Umbilical cord (tissue), 2 donors: ENCODE measurements at places on chromosomes 6 and 20. TPM values are rescaled to one million over a fixed set of nuclear protein-coding genes. Genes with fewer than 3 reads are reported as not detected.

Gene ADTRP
- total RNA-seq = 2.2 TPM

- DNase-seq = peak; percentile 66
Measured at GRCh38 chr20:46349035-46349741, 40.9 kb upstream of the CDH22 start.

- peak; percentile 71 for DNase-seq
Measured at GRCh38 chr6:107493158-107494057, 3.5 kb downstream of the SOBP start.

- DNase-seq = no peak
Measured at GRCh38 chr6:107152638-107153430, 37.5 kb upstream of the BEND3 start.

DNA sequence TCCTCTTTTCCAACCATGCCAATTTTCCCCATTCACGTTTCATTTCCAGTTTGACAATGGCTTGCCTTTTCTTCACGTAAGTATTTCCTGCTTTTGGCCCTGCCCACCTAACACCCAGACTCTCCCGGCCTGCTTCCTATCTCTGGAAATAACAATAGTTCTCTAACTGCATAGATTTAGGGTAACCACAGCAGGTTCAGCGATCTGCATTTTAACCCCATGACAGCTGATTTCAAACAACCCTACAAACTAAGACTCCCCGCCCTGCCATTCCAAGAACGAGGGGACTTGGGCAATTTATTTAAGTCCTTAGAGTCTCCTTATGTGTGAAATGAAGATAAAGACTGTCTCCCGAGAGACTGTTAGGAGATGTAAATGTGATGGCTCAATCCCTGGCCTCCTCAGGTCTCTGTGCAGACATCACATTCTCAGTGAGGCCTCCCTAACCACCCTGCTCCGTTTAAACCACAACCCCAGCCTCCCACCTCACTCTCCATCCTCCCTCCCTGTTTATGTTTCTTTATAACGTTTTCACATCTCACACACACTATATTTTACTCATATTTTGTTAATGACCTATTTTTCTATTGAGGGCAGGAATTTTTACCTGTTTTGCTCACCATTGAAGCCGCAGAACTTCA is 134.8 kb downstream of the GJA10 start:
- DNase-seq = no peak
